Activated CD4-positive, alpha-beta T cell treated with anti-CD3 and anti-CD28 coated beads for 36 hours (primary cell): ENCODE measurements at places on chromosomes 6 and 20. TPM values are rescaled to one million over a fixed set of nuclear protein-coding genes. Genes with fewer than 3 reads are reported as not detected.
A peak's percentile ranks its signal among the peaks of the same experiment; 100 is the strongest.

Gene PTPRA
- 86.3 TPM for total RNA-seq

Gene PEX3
- 31.1 TPM for total RNA-seq

GRCh38 chr6:131281471-131282270 is 146.4 kb downstream of the AKAP7 start:
- DNase-seq, result peak; percentile 74
- peak overlapping the region; percentile 53 for H3K4me3 ChIP-seq
- H3K27ac ChIP-seq, result peak overlapping the region; percentile 90
- peaks cover 11% of the 10 kb centered on the region for H3K36me3 ChIP-seq

Gene TNFRSF6B
- 0.21 TPM for total RNA-seq

- H3K36me3 ChIP-seq, result no peaks in the 10 kb centered on the region
- DNase-seq, result peak; percentile 84
- peak overlapping the region; percentile 90 for H3K27ac ChIP-seq
- H3K4me3 ChIP-seq, result no peak overlapping the region
- H3K27me3 ChIP-seq, result peaks cover 26% of the 10 kb centered on the region
- H3K4me1 ChIP-seq, result peaks cover 20% of the 10 kb centered on the region
Measured at GRCh38 chr20:50980851-50981713, 22.5 kb downstream of the MOCS3 start.

GRCh38 chr6:148758492-148758891 is 11.7 kb downstream of the UST start:
- DNase-seq, result peak; percentile 73
- no peaks in the 10 kb centered on the region for H3K36me3 ChIP-seq
- H3K4me1 ChIP-seq, result peaks cover 64% of the 10 kb centered on the region
- H3K27ac ChIP-seq, result peak overlapping the region; percentile 32

Gene LHFPL5
- not detected for total RNA-seq

Gene AHCY
- 189 TPM for total RNA-seq

DNA sequence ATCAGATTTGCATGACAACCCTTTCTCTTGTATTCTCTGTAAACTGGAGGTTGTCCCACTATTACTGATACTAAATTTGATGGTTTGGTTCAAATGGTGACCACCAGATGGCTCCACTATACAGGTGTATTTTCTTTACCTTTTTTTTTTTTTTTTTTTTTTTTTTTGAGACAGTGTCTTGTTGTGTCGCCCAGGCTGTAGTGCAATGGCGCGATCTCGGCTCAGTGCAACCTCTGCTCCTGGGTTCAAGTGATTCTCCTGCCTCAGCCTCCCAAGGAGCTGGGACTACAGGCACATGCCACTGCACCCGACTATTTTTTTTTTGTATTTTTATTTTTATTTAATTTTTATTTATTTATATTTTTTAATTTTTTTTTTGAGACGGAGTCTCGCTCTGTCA is 6.6 kb upstream of the WTAP start:
- peak; percentile 44 for DNase-seq
- H3K4me1 ChIP-seq, result peaks cover 30% of the 10 kb centered on the region
- no peaks in the 10 kb centered on the region for H3K27me3 ChIP-seq
- H3K4me3 ChIP-seq, result no peak overlapping the region

GRCh38 chr20:20603339-20603990 is 109.0 kb downstream of the RALGAPA2 start:
- peaks cover 14% of the 10 kb centered on the region for H3K36me3 ChIP-seq
- no peak overlapping the region for H3K4me3 ChIP-seq
- no peaks in the 10 kb centered on the region for H3K27me3 ChIP-seq
- no peak overlapping the region for H3K27ac ChIP-seq
- H3K4me1 ChIP-seq, result no peaks in the 10 kb centered on the region

Gene TCP11
- not detected for total RNA-seq

Gene SRSF12
- 0.27 TPM for total RNA-seq

DNA sequence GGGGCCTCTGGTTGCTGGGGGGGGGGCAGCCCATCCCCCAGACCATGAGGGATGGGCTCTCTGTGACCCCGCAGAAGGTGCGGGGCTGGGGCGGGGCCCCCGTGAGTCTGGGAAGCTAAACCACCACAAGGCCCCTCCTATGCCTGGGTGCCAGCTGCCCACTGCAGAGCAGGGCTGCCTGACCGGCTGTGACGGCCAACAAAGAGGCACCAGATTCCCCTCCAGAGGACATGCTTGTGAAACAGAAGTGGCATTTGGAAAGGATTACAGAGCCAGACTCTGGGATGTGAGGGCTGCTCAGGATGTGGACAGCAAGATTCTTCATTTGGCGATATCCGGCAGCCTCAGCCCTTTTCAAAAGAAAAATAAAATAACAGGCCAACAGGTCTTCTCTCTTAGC is 16.5 kb upstream of the NTSR1 start:
- peaks cover 3% of the 10 kb centered on the region for H3K4me1 ChIP-seq
- H3K36me3 ChIP-seq, result no peaks in the 10 kb centered on the region
- no peaks in the 10 kb centered on the region for H3K27me3 ChIP-seq
- DNase-seq, result no peak

DNA sequence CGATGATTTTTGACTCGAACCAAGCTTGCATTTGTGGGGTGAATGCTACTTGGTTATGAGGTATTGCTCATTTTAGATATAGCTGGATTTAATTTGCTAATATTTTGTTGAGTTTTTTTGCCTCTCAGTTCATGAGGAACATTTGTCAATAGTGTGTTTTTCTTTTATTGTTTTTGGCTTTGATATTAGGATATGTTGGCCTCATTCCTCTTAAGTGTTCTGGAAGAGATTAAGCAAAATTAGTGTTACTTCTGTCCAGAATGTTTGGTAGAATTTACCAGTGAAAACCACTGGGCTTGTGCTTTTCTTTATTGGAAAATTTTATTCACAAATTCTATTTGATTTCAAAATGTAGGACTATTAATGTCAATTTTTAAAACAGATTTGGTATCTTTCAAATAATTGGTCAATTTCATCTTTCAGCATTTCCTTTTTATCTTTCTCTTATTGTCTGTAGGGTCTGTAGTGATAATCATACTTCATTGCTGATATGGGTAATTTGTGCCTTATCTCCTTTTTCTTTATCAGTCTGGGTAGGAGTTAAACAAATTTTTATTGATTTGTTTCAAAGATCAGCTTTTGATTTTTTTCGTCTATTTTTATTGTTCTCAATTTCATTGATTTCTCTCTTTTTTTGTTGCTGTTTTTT is 14.1 kb downstream of the AIG1 start:
- H3K4me3 ChIP-seq, result no peak overlapping the region
- no peaks in the 10 kb centered on the region for H3K27me3 ChIP-seq
- H3K4me1 ChIP-seq, result peaks cover 13% of the 10 kb centered on the region
- DNase-seq, result no peak
- H3K27ac ChIP-seq, result no peak overlapping the region

GRCh38 chr20:38726804-38727606 is 2.7 kb downstream of the SLC32A1 start:
- H3K36me3 ChIP-seq, result no peaks in the 10 kb centered on the region
- peaks cover 83% of the 10 kb centered on the region for H3K27me3 ChIP-seq
- H3K4me3 ChIP-seq, result peak overlapping the region; percentile 36
- peaks cover 60% of the 10 kb centered on the region for H3K4me1 ChIP-seq
- DNase-seq, result peak; percentile 88
- H3K27ac ChIP-seq, result no peak overlapping the region

Gene TRIM10
- total RNA-seq, result 0.16 TPM

- peaks cover 32% of the 10 kb centered on the region for H3K4me1 ChIP-seq
- peak overlapping the region; percentile 83 for H3K4me3 ChIP-seq
- peak overlapping the region; percentile 77 for H3K27ac ChIP-seq
Measured at GRCh38 chr6:52995913-52996645, 995 bp upstream of the GSTA4 start.

Gene PPIL6
- 0.09 TPM for total RNA-seq

DNA sequence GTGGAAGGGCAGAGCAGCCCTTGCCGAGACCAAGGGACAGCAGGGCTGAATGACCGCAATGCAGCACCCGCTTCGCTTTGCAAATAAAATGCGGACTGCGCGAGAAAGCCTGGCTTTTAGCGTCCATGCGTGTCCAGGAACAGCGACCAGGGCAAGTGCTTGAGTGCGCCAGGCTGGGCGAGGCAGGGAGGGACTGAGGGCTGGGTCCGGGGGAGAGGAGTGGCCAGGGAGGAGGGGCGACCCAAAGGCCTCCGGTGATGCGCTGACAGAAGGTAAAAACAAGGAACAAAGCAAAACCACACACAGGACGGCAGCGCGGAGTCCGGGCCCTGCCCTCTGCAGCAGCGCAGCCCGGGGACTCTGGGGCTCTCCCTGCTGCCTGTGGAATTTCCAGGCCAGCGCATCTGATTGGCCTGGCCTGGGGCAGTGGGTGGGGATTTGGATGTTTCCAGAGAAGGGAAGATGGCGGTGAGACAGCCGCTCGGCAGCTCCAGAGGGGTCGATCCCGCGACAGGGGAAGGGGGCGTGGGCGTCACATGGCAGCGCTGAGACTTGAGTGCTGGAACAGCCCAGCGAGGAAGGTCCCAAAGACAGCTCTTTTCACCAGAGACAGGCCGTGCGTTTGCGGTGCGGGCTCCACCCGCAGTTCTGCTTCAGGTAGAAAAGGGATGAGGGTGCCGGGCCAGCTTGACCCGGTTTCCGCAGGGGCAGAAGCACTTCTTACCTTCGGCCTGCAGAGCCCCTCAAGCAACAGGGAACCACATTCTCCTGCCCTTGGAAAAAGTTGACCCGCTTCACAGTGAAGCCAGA is 51.8 kb downstream of the SSR1 start:
- peaks cover under 1% of the 10 kb centered on the region for H3K36me3 ChIP-seq
- H3K4me1 ChIP-seq, result peaks cover 12% of the 10 kb centered on the region
- peak overlapping the region; percentile 63 for H3K27ac ChIP-seq
- peak; percentile 75 for DNase-seq

DNA sequence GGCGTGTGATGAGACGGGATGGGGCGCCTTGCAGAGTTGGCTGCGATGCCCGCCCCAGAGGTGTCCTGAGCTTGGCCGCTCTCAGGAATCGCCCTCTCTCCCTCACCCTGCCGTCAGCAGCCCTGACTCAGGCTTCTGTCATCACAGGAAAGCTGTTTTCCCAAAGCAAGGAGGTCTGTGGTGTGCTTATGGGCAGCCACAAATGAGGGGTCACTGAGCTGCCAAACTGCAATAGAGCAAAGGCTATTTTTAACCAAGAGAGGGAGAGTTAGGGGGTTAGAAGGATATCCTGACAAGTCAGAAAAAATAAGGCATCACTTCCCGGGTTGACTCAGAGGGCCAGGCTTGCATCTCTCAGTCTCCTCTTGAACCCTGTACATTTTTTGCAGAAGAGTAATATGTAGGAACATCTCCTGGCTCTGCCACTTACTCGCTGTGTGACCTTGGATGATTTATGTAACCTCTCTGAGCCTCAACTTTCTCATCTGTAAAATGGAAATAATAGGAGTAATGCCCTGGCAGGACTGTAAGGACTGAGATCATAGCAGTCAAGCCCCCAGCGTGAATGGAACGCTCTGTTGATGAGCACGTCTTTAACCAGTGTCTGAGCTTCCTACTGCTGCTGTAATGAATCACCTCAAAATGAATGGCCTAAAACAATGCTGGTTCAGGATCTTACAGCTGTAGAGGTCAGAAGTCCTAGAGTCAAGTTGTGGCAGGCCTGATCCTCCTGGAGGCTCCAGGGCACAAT is 181.9 kb downstream of the NFATC2 start:
- no peak overlapping the region for H3K4me3 ChIP-seq
- no peaks in the 10 kb centered on the region for H3K4me1 ChIP-seq
- H3K27ac ChIP-seq, result no peak overlapping the region
- no peaks in the 10 kb centered on the region for H3K36me3 ChIP-seq
- H3K27me3 ChIP-seq, result peaks cover 2% of the 10 kb centered on the region

- no peaks in the 10 kb centered on the region for H3K4me1 ChIP-seq
- H3K36me3 ChIP-seq, result no peaks in the 10 kb centered on the region
- H3K4me3 ChIP-seq, result no peak overlapping the region
- no peak overlapping the region for H3K27ac ChIP-seq
- H3K27me3 ChIP-seq, result no peaks in the 10 kb centered on the region
Measured at GRCh38 chr20:15627501-15627903, 945.7 kb downstream of the KIF16B start.

Gene GPLD1
- total RNA-seq, result 0.67 TPM

Gene ARG1
- total RNA-seq, result not detected

GRCh38 chr20:51160821-51161220 is 137.9 kb upstream of the KCNG1 start:
- H3K4me3 ChIP-seq, result no peak overlapping the region
- no peaks in the 10 kb centered on the region for H3K4me1 ChIP-seq
- H3K27me3 ChIP-seq, result peaks cover 35% of the 10 kb centered on the region
- H3K27ac ChIP-seq, result no peak overlapping the region

- H3K4me3 ChIP-seq, result no peak overlapping the region
- no peaks in the 10 kb centered on the region for H3K4me1 ChIP-seq
- H3K27ac ChIP-seq, result no peak overlapping the region
- no peaks in the 10 kb centered on the region for H3K36me3 ChIP-seq
- no peak for DNase-seq
- peaks cover 13% of the 10 kb centered on the region for H3K27me3 ChIP-seq
Measured at GRCh38 chr6:3545156-3545555, 88.3 kb upstream of the SLC22A23 start.

Gene RAD21L1
- 0.32 TPM for total RNA-seq

GRCh38 chr6:43282636-43283513 is 15.2 kb upstream of the SLC22A7 start:
- no peak overlapping the region for H3K27ac ChIP-seq
- H3K27me3 ChIP-seq, result peaks cover 20% of the 10 kb centered on the region
- H3K36me3 ChIP-seq, result no peaks in the 10 kb centered on the region
- no peaks in the 10 kb centered on the region for H3K4me1 ChIP-seq
- DNase-seq, result no peak

DNA sequence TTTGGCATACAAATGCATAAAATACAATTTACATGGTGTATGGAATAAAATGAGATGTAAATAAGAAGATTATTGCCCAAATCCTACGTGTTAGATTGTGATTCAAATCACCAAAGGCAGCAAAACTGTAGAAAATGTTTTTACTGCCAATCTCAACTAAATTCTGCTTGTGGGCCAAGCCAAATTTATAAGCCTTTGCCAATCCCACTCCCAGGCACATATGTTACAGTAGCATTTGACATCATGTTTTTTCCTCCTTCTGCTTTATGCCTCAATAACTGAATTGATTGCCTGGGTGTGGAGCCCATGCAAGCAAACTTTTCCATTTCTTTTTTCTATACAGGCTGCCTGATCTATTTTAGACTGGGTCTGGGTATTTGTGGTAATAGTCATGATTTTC is 36.3 kb upstream of the LRRC1 start:
- no peaks in the 10 kb centered on the region for H3K4me1 ChIP-seq
- H3K27ac ChIP-seq, result no peak overlapping the region
- peaks cover 3% of the 10 kb centered on the region for H3K27me3 ChIP-seq
- no peak for DNase-seq
- H3K4me3 ChIP-seq, result no peak overlapping the region

DNA sequence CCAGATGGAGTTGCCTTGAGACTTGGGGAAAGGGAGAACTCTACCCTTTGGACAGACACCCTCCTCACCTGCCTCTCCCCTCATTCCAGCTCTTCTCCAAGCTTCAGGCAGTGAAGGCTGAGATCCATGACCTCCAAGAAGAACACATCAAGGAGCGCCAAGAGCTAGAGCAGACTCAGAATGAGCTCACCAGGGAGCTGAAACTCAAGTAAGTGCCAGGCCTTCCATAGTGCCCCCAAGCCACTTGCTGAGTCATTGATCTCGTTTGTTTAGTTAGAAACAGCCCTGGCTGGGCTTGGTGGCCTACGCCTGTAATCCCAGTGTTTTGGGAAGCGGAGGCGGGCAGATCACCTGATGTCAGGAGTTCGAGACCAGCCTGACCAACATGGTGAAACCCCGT is 39.2 kb downstream of the KIF3B start:
- H3K4me1 ChIP-seq, result peaks cover 28% of the 10 kb centered on the region
- no peaks in the 10 kb centered on the region for H3K27me3 ChIP-seq
- H3K4me3 ChIP-seq, result no peak overlapping the region
- peaks cover 75% of the 10 kb centered on the region for H3K36me3 ChIP-seq
- DNase-seq, result no peak

Gene CLPSL2
- not detected for total RNA-seq

Gene ADGRB3
- not detected for total RNA-seq
